Mesothelial cell of epicardium (in vitro differentiated cells): ENCODE measurements at places on chromosomes 2 and 18.

DNA sequence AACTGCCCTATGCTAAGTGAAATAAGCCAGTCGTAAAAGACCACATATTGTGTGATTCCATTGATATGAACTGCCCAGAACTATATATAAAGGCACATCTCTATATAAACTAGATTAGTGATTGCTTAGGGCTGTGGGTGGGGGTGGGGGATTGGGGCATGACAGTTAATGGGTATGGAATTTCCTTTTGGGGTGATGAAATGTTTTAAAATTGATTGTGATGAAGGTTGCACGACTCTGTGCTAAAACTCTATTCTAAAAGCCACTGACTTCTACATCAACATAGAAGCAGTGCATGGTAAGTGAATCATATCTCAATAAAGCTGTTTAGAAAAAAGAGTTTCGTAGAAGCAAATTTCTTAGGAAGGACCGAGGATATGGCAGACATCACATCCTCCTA is 53.0 kb downstream of the CDCA7 start:
- DNase-seq: no peak

DNA sequence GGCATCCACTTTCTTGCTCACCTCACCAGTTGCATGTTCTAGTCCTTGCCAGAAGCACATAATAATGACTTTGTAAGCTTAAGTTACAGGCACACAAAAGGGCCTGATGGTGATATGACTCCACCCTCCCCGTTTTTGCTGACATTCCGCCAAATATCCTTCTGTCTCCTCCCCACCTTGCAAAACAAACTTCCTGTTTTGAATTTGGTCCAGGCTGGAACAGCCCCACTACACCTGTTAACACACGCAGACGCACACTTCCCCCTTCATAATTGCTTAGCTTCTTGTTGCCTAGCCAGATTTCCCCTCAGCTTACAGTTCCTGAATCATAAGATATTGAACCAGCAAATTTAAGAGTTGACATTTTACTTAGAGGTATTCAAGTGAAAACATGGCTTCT is at the start of gene MGAT5:
TSS of gene MGAT5 (plus strand) at position 269 of the 400 bp plus-strand sequence. CDS start 332 bp downstream, outside the sequence.
- no peak for DNase-seq

GRCh38 chr18:8238507-8238906 is 370.7 kb upstream of the RAB12 start:
- no peak for DNase-seq

- DNase-seq: no peak
Observed at GRCh38 chr2:172336681-172337080, 90.7 kb upstream of the ITGA6 start.

DNA sequence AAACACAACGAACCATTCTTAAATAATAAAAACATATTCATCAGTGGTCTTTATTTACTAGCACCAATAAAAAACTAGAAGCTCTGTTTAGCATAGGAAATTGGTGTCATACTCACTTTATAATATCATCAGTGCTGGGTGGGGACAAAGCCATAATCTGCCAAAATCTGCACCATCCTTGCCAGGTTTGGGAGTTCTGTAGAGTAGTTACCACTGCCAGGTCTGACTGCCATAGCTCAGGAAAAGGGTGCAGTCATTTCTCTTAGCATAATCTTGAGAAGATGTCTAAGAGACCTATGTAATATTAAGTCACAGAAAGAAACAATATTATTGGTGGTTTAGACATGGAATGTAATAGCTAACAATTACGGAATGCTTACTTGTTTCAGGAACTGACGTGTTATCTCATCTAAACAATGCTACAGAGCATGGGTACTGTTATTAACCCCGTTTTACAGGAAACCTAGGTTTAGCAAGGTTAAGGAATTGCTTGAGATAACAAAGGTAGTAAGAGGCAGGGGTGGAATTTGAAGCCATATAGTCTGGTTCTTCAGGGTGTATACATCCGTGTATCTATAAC is 1.6 kb upstream of the MARCHF7 start:
- DNase-seq: no peak

DNA sequence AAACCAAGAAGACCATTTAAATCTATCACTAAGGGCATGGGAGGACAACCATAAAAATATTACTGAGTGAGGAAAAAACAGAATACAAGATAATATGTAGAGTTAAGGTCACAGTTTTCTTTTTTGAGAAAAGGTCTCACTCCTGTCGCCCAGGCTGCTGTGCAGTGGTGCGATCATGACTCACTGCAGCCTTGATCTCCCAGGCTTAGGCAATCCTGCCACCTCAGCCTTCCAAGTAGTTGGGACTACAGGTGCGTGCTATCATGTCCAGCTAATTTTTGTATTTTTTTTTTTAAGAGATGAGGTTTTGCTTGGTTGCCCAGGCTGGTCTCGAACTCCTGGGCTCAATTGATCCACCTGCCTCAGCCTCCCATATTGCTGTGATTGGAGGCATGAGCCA is 24.0 kb downstream of the POLR1A start:
- DNase-seq: no peak

- DNase-seq: no peak
Observed at GRCh38 chr2:144999071-144999875, 479.4 kb upstream of the ZEB2 start.

DNA sequence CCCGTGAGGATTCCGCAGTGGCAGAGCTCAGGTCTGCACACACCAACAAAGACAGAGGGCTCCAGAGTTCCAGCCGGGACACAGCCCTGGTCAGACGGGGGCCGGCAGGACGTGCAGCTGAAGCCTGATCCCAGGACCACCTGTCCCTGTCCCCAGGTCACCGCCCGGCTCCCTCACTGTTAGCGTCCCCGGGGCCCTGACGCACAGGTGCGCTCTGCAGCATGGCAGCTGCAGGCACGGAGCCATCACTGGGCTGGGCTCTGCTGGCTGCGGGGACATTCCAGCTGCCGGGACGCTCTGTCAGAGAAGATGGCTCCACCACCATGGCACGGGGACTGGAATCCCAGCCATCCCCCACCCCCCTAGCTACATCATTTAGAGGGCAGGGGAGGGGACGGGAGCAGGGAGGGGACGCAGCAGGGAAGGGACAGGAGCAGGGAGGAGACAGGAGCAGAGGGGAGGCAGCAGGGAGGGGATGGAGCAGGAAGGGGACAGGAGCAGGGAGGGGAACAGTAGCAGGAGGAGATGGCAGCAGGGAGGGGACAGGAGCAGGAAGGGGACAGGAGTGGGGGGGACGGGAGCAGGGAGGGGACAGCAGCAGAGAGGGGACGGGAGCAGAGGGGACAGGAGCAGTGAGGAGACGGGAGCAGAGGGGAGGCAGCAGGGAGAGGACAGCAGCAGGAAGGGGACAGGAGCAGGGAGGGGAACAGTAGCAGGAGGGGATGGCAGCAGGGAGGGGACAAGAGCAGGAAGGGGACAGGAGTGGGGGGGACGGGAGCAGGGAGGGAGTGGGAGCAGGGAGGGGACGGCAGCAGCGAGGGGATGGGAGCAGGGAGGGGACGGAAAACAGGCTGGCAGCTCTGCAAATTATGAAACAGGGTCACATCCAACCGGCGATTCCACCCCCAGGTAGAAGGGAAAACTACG is 39.8 kb downstream of the SLC66A2 start:
- DNase-seq: no peak

DNA sequence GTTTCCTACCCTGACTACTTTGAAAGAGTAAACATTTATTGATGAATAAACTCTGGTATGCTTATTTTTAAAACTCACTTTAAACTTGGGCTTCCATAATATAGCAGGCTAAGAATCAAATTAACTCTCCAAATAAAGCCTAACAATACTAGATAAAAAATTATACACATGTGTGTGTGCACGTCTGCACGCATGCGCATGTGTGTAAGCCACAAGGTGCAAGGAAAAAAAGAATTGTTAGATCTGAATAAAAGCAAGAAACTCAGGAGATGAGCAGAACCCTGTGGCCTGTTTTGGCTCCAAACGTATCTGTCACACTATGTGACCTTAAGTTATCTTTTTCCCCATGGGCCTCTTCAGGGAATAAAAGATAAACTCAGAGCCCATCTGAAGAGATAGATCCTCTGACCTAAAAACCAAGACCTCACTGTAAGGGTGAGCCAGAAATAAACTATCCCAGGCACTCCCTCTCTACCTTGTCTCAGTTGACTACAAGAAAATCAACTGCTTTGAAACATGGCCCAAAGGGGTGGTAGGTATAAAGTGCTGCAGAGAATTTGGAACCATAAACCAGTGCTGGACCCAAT is 6.3 kb downstream of the HDHD2 start:
- no peak for DNase-seq
